ENCODE measurements at places on chromosomes 4 and X. TPM values are rescaled to one million over a fixed set of nuclear protein-coding genes. Genes with fewer than 3 reads are reported as not detected.

ADH1A gene
- total RNA-seq, result not detected

STK32B gene
- not detected for total RNA-seq

DNA sequence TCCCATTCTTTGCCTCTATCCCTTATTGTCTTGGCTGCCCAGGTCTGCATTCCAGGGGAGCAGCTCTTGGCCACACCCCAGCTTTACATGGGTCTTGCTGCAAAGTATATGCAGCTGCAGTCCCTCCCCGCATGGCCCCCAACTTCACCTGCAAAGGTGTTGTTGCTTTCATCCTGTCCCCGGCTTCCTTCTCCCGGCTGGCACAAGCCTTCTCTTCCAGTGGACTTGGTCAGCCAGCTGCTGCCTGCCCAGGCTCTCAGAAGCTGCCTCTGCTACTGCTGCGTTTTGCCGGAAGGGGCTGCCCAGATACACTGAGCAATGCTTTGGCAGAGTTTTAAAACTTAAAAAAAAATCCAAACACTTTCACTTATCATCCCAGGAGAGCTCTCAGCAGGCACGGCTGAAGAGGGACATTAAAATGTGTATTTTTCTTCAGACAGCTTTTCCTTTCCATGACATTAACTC lies 121.2 kb upstream of the PDLIM3 start:
- no peaks in the 10 kb centered on the region for H3K4me1 ChIP-seq
- no peak for DNase-seq

DNA sequence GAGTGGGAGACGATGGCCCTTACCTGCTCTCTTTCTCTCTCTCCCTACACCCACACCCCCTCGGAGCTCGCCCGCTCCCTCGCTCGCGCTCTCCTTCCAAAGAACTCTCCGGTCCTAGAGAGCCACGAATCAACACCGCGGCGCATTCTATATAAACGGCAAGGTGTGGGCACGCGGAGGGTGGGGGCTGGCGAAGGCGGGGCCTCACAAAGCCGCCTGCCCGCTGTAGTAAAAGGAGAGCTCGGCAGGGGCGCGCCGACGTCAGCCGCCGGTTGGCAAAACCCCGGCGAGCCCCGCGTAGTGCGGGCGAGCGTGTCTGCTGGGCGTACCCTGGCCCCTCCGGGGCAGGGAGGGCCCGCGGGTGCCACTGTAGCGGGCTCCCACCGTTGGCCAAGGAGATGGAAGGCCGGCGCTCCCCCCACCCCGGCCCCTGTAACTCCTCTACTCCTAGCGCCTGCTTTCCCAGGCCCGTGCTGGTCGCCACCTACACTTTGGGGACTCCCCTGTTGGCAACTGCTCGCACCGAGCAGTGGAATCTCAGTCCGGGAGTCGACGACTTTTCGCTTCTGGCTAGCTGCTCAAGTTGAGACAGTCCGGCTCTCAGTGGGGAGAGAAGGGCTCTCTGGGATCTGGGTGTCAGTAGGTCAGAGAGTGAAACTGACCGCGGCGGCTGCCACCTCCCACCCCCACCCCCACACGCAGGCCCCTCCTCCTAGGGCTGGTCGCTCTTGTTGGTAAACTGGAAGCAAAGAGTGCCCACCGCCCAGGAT lies 325.5 kb upstream of the F9 start:
- H3K4me3 ChIP-seq, result no peak overlapping the region
- no peak overlapping the region for H3K27ac ChIP-seq

- H3K27me3 ChIP-seq, result peaks cover 94% of the 10 kb centered on the region
- no peak for DNase-seq
- H3K4me3 ChIP-seq, result no peak overlapping the region
- H3K36me3 ChIP-seq, result no peaks in the 10 kb centered on the region
- peaks cover 6% of the 10 kb centered on the region for H3K4me1 ChIP-seq
Observed at GRCh38 chr4:13535118-13535517, 9.2 kb downstream of the NKX3-2 start.

- no peaks in the 10 kb centered on the region for H3K4me1 ChIP-seq
- no peak for DNase-seq
- no peak overlapping the region for H3K4me3 ChIP-seq
- H3K27ac ChIP-seq, result no peak overlapping the region
- no peaks in the 10 kb centered on the region for H3K36me3 ChIP-seq
Observed at GRCh38 chr4:100356172-100356571, 161.7 kb downstream of the EMCN start.

DNA sequence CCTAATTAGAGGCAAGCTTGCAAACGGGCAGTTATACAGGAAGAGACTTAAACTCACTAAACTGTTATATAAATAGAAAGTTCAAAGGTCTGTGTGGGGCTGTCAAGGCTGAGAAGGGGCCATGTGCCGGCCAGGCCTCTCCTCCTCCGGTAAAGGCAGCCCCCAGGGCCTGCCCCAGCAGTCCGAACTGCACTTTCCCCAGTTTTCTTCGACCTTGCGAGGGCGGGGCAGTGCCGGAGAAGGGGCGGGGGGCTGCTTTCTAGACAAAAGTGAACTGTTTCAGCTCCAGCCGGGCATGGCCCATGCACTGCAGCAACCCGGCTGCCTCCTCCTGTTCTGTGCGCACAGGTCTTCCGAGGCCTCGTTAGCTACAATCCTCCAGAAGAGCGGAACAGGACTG lies 4.1 kb downstream of the AFF2 start:
- H3K36me3 ChIP-seq, result no peaks in the 10 kb centered on the region
- peaks cover 8% of the 10 kb centered on the region for H3K27me3 ChIP-seq
- H3K4me3 ChIP-seq, result no peak overlapping the region
- no peak overlapping the region for H3K27ac ChIP-seq
- no peak for DNase-seq

GPR119 gene
- total RNA-seq, result not detected

DNA sequence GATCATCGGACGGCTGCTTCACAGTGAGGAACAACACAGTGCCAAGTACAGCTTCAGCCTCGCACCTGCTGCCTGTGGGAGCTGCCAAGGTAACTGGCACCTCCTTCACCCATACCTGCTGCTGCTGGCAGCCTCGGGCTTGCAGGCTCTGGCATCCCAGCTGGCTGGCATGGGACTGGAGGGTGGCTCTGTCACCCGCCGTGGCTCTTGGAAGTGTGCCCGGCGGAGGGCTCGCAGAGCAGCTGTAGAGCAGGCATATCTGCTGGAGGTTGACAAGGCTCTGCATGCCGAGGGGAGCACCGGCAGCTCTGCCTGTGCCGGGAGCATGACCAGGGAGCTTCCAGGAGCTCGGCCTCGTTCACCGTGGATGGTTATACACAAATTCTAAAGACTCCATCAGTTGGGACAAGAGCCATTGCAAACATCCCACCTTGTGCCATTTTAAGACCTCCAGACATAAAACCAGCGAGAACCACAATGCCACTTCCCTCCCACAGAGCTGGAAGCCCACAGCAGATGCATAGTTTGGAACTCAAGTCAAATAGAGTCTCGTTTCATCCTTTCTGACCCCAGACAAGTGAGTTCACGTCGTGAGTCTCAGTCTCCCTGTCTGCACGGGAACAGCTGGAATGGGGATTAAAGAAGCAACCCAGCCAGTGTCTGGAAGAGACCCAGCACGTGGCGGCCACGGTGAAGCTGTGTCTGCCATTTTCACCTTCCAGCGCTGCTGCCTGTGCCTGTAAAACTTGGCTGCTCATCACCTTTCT lies 84.3 kb upstream of the PSAPL1 start:
- H3K27ac ChIP-seq, result no peak overlapping the region
- no peak for DNase-seq
- no peak overlapping the region for H3K4me3 ChIP-seq
- H3K4me1 ChIP-seq, result peaks cover 6% of the 10 kb centered on the region

CLCN5 gene
- total RNA-seq, result 4.0 TPM

DNA sequence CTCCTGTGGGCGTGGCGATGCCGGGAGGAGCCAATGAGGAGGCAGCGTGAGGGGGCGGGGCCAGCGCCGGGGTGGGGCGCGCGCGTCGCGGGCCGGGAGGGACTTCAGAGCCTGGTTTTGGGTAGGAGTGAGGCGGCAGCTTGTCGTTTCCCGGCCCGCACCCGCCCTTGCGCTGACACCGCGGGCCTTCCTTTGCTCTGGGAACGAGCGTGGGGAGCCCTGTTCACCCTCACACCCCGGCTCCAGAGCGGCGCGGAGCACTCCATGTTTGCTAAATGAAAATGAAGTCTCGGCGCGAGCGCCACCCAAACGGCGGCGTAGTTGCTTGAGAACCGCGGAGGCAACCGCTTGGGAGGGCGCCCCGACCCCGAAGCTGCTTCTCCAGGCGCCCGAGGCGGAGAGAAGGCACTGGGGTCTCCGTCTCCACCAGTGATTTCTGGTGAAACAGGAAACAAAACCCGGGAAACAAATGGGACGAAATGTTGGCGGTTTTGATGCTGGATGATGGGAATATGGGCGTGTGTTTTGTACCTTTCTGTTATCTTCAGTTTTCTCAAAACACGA lies 497 bp upstream of the GRPEL1 start:
- peaks cover 11% of the 10 kb centered on the region for H3K36me3 ChIP-seq
- DNase-seq, result no peak
- H3K27me3 ChIP-seq, result no peaks in the 10 kb centered on the region
- peak overlapping the region; percentile 82 for H3K4me3 ChIP-seq
- H3K27ac ChIP-seq, result peak overlapping the region; percentile 79
- H3K4me1 ChIP-seq, result peaks cover 34% of the 10 kb centered on the region

DNA sequence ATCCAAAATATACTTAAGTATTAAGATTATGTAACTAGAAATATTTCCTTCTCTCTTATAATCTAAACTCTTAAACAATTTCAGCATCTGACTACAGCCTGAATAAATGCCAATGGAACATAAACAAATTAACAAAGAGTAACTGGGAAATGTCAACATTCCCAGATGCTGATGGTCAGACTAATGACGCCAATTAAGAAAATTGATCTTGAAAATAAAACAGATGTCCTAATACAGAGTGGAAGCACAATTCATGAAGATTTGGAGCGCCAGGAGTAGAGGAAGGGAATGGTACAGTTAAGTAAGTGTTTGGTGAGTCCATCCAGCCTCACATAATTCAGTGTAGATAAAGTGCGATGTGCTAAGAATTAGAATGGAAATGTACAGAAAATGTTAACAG lies 203.7 kb upstream of the NWD2 start:
- DNase-seq, result no peak
- no peaks in the 10 kb centered on the region for H3K36me3 ChIP-seq
- H3K27ac ChIP-seq, result no peak overlapping the region
- no peaks in the 10 kb centered on the region for H3K4me1 ChIP-seq

- H3K4me3 ChIP-seq, result no peak overlapping the region
- H3K36me3 ChIP-seq, result no peaks in the 10 kb centered on the region
- H3K27ac ChIP-seq, result no peak overlapping the region
Observed at GRCh38 chr4:94389595-94390267, 47.1 kb upstream of the HPGDS start.

TMPRSS11E gene
- 0.18 TPM for total RNA-seq

LONRF3 gene
- 1.3 TPM for total RNA-seq

CYBB gene
- 3.7 TPM for total RNA-seq

PYURF gene
- 70.0 TPM for total RNA-seq

DNA sequence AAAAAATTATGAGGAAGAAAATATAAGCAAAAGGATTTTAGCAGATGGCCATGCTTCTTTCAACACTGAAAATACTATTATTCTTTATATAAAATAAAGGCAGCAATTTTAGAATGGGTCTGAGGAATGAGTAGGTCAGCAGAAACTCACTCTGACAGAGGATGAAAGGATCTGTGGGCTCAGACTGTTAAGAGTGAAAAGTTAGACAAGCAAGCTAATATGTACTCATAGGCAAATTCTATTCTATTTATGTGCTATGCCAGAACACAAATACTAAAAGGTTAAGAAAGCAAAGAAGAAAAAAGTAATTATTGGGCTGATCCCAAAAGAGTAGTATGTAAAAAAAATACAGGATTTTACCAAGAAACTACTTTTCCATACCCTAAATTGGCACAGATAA lies 13.9 kb downstream of the LCORL start:
- H3K4me1 ChIP-seq, result no peaks in the 10 kb centered on the region
- H3K27ac ChIP-seq, result no peak overlapping the region
- no peaks in the 10 kb centered on the region for H3K27me3 ChIP-seq
- DNase-seq, result no peak

All from CD8-positive, alpha-beta memory T cell (primary cell).